ENCODE measurements at places on chromosomes 13 and 19.

DNA sequence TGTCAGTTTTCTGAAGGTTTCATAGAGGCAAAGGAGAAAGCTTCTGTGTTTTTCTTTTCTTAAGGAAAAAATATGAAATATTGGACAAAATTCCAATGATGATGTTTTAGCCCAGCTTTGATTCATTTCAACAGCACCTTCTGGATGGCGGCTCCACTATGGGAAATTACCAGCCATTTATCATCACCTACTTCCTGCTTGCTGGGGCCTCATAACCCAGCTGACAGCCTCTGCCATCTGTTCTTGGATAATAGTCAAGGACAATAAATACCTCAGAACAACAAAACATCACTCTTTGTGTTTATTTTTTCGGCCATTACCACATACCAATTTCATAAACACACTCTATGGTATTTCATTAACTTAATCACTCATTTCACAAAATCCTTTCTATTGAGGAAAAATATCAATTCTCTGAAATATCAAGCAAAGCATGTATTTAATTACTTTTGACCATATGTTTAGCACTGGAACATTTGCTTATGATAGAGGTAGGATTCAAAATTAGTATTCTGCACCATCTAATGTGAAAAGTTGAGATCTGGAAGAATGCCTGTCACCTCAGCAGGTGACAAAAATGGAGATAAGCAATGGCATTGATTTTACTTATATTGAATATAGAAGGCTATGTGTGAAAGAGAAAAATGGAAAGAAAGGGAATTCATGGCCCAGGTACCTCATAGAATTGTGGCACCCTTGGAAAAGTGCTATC lies 629.7 kb downstream of the LIG4 start:
- DNase-seq: no peak

GRCh38 chr13:109610517-109610916 lies 175.9 kb downstream of the IRS2 start:
- DNase-seq: peak; percentile 77

- no peak for DNase-seq
These were observed 203.4 kb downstream of the NDFIP2 start for GRCh38 chr13:79684371-79684770.

GRCh38 chr19:7690779-7691258 lies 10.2 kb downstream of the TRAPPC5 start:
- DNase-seq: no peak

- no peak for DNase-seq
These were observed 45.6 kb upstream of the ALOX5AP start for GRCh38 chr13:30689752-30690151.
